Endothelial cell of umbilical vein (primary cell): ENCODE measurements at places on chromosomes 2 and 18. TPM values are rescaled to one million over a fixed set of nuclear protein-coding genes. Genes with fewer than 3 reads are reported as not detected.
A peak's percentile ranks its signal among the peaks of the same experiment; 100 is the strongest.

Gene PROM2
- 0.44 and 0.60 TPM in 2 replicates for total RNA-seq

Gene CACNB4
- total RNA-seq: 0.30 and 0.58 TPM in 2 replicates

Gene FAHD2A
- 27.5 and 33.1 TPM in 2 replicates for total RNA-seq

GRCh38 chr2:236972491-236973342, 113.0 kb upstream of the COPS8 start:
- no peak for DNase-seq

DNA sequence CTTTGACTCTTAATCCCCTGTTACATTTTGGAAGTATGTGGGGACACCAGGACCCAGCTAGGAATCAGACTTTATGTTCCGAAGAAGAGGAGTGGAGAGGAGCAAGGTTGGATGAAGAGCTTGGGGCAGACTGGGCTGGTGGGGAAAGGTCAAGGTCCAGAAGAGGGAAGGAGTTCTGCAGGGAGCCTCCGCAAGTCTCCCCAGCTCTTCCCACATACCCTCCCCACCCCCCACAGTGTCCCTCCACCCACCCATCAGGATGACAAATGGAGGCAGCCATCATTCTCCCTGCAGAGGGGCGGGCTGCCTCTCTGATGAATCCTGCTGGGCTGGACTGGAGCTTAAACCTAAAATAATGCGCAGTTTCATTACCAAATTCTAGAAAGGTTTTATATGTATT, 77.2 kb downstream of the ACKR3 start:
- DNase-seq: no peak

DNA sequence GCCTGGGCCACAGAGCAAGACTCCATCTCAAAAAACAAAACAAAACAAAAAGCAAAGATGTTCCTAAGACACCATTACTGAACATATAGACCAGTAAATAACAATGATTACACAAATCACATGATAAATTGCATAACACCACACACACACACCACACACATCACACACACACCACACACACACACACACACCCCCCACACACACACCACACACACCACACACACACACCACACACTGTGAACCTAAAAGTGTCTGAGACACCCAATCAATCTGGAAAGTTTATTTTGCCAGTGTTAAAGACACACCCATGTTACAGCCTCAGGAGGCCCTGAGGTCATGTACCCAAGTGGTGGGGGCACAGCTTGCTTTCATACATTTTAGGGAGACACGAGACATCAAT, 62.6 kb upstream of the ASAP2 start:
- DNase-seq: no peak

DNA sequence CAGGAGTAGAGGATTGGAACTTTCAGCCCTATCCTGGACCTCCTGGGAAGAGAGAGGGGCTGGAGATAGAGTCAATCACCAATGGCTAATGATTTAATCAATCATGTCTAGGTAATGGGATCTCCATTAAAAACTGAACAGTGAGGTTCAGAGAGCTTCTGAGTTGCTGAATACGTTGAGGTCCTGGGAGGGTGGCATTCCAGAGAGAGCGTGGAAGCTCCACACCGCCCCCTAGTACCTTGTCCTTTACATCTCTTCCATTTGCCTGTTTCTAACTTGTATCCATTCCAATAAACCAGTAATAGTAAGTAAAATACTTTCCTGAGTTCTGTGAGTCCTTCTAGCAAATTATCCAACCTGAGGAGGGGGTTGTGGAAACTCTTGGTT, 101.7 kb downstream of the B3GNT2 start:
- DNase-seq: no peak

- no peak for DNase-seq
Measured at GRCh38 chr2:49286045-49286444, 131.7 kb upstream of the FSHR start.

DNA sequence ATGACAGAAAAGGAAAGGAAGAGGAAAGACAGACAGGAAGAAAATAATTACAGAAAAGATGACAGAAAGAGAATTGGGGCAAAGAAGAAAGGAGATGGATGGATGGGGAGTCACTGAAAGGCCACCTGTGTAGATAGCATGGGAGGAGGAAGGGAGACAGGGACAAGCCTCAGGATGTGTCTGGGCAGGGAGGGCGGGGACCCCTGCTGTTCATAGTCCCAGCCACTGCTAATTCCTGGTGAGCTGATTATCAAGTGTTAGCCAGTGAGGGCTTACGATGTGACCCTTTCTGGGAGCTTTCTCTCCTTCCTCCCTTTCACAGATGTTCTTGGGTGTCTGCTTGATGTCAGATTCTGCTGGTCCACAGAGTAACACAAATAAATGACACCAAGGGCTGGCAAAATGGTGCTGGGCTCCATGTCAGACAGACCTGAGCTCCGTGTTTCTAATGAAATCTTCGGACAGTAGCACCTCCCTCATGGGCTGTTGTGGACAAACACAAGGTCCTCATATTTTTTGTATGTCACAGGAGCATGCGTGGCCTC, 13.6 kb downstream of the FHOD3 start:
- DNase-seq: no peak

DNA sequence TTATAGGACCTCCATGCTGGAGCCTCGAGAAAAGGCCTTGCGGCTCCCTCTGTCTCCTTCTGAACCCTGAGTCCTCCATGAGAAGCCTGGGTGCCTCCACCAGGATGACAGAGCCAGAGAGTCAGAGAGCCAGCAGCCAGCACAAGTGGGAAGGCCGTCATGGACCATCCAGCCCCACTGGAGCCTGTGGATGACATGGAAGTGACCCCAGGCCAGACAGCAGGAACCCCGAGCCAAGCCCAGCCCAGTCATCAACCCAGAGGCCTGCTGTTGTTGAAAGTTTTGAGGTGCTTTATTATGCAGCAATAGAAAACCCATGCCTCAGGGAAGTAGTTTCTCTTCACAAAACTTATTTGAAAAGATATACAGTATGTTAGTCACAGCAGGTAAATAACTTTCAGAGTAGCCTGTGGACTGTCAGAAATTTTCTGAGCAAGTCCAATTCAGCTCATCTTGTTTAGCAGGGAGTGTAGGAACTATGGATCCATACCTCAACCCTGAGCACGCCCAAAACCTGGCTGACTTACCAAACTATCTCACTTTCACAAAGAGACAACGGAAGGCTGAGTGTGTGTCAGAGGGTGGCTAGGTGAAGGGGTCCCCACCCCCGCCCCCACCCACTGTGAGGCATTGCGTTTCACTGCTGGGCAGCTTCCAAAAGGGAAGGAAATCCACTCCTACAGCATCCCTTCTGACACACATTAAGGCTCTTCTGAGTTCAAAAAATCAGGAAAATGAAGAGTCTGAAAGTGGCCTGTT, 79.9 kb upstream of the NDUFV2 start:
- DNase-seq: peak; percentile 46

DNA sequence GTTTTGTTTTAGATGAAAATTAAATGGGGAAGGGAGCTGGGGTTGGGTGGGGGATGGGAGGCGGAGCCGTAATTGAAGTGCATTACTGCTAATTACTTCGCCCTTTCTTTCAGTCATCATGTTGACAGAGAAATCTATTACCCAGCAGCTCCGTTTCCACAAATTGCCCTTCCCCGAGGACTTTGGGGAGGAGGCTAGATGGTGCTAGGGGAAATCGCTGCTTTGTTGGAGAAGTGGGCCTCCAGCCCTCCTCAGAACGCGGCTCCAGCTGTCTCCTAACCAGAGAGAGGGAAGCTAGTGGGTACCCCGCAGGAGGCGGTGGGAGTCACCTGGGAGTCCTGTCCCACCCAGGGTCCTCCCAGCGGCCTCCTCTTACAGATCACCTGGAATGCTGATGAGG, 130.9 kb upstream of the MYCN start:
- DNase-seq: no peak

- DNase-seq: peak; percentile 45
Measured at GRCh38 chr2:20439193-20439475, 7.7 kb upstream of the RHOB start.
